Stimulated activated CD4-positive, alpha-beta T cell treated with anti-CD3 and anti-CD28 coated beads, TNF-alpha, amount 100 ng/mL, for 4 hours (primary cell): ENCODE measurements at places on chromosomes 7 and 10.

DNA sequence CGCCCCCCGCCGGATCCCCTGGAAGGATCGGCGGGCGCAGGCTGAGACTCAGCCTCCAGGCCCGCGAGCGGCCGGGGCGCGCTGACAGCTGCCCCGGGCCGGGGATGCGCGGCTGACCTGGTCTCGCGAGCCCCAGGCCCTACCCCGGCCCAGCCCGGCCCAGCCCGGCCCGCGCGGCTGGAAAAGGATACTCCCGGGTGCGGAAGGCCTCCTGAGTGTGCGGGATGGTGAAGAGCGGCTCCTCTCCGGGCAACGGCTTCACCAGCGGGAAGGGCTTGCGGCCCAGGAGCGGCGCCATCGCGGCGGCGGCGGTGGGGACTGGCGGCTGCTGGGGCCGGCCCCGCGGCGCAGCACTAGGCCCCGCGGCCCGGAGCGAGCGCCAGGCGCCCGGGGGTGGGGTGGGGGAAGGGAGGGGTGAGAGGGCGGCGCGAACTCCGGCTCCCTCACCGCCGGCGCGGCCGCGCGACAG is 423 bp downstream of the BAZ1B start:
- no peak for DNase-seq

DNA sequence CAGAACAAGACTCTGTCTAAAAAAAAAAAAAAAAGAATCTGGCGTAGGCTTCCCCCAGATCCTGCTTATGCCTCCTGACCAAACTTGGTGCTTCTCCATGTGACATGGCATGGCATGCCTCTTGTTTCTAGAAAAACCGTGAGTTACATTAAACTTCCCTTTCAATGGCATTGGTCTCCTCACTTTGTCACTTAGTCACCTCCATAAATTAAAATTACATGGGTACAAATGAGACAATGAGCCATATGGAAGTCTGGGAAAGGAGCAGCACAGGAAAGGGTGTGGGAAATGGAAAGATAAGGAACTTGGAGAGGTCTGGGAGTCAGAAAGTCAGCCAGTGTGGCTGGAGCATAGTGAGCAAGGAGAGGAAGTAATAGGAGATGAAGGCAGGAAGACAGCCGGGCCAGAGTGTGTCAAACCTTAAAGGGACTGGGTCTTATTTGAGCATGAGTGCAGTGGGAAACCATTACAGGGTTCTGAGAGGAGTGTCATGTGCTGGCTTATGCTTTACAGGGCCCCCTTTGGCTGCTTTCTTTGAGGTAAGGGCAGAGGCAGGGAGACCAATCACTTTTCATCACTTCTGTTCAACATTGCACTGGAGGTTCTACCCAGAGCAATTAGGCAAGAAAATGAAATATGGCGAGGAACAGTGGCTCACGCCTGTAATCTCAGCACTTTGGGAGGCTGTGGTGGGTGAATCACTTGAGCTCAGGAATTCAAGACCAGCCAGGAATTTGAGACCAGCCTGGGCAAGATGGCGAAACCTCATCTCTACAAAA is 21.3 kb upstream of the ZMIZ2 start:
- DNase-seq: no peak

DNA sequence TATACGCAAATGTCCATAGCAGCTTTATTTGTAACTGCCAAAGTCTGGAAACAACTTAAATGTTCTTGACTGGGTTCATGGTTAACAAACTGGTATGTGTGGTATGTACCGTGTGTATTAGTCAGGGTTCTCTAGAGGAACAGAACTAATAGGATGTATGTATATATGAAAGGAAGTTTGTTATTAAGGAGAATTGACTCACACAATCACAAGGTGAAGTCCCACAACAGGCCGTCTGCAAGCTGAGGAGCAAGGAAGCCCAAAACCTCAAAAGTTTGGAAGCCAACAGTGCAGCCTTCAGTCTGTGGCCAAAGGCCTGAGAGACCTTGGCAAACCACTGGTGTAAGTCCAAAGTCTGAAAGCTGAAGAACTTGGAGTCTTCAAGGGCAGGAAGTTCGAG is 66.8 kb downstream of the TMEM168 start:
- no peak for DNase-seq

- no peak for DNase-seq
These were observed 19.8 kb downstream of the ELMO1 start for GRCh38 chr7:37428681-37429434.

- DNase-seq: no peak
These were observed 118.3 kb downstream of the ARID5B start for GRCh38 chr10:62019685-62020359.

DNA sequence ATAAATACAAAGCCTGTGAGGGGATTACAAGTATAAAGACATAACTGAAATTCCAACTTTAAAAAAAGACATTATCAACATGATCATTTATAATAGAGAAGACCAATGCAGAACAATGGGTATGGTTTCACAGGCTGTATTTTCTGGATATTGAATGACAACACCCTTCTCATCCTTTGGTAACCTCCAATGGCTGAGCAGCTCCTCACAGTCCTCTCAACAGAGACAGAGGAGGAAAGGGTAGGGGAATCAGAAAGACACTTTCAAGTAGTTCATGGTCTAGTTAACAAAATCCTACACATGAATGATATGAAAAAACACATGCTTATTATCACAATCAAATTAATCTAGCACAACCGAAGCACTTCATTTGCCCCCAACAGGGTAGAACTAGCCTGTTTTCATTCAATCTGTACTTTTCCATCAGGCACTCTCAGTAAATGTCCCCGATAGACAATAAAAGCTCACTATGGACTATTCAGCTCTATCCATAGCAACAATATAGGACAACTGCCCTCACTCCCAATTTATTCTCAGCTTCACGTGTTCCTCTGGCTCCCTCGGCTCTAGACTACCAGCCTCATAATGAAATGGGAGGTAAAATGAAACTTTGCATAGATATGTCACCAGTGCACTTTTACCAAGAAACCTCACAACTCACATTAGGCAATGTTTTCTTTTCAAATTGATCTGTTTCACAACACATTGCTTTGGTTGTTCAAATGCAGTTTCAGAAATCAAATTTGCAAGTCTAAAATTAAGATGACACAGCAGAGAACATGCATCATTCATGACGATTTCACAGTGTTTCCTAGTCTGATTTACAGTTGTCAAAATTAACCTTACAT is 211.4 kb downstream of the THSD7A start:
- DNase-seq: no peak

DNA sequence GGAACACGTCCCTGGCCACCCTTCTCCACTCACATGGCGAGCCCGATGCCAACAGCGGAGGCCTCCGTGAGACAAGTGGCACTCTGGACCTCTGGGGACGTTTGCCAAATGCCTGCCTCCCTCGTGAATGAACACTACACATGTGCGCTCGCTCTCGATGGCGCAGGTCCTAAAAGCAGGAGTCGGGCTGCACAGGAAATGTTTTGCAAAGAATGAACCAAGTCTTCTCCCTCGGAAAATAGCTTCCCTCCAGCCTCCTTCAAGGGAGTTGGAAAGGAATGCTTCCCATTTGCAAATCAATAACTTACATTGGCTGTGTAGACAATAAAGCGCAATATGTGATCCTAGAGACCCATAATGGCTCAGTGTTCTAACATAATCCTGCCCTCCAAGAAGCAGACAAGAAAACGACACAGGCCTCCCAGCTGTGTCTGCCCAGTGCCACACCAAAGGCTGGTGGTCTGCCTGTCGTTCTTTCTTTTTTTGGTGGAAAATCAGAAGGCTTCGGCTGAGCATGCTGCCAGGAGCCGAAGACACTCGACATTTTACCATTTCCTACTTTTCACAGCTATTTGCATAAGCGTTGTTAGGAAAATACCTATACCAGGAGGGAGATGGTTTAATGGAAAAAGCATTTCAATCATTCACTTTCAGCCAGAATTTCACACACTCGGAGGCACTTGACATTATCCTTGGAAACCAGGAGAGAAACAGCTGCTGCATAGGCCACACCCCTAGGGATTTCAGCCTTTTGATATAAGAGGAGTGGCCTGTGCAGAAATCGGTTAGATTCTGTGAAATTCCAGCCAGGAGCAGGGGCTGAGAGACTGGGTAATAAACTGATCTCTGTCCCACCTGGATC is 38.4 kb downstream of the ATXN7L1 start:
- no peak for DNase-seq

- DNase-seq: no peak
These were observed 151.3 kb upstream of the NPVF start for GRCh38 chr7:25379351-25380300.

- DNase-seq: no peak
These were observed 91.6 kb downstream of the MYOF start for GRCh38 chr10:93390306-93391090.

- DNase-seq: no peak
These were observed 2.0 kb downstream of the ST7 start for GRCh38 chr7:116955340-116955739.

- DNase-seq: no peak
These were observed 441.9 kb upstream of the NPVF start for GRCh38 chr7:25669961-25670841.

GRCh38 chr10:133156674-133157579 is 3.1 kb upstream of the KNDC1 start:
- DNase-seq: no peak

GRCh38 chr10:88730864-88731263 is 24.8 kb downstream of the LIPK start:
- DNase-seq: no peak

- DNase-seq: no peak
These were observed 436.8 kb upstream of the FOXK1 start for GRCh38 chr7:4245135-4245865.

DNA sequence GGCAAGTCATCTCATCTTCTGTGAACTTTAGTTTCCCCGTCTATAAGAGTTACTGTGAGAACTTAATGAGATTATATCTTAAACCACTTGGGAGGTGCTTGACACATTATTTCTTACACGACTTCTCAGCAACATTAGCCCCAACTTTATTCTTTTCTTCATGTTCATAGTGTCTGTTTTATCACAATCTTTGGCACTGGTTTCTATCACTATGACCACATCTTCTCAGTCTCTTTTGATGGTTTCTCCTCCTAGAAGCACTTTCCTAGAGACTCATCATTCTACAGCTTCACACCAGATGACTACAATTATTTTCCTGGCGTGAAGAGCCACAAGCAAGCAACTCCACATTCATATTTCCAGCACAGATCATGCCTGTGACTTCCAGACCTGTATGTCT is 26.5 kb upstream of the BET1 start:
- DNase-seq: no peak

- no peak for DNase-seq
These were observed 205.2 kb downstream of the SFMBT2 start for GRCh38 chr10:7205656-7206055.

GRCh38 chr7:130298544-130299326 is 5.8 kb downstream of the CPA4 start:
- DNase-seq: no peak

DNA sequence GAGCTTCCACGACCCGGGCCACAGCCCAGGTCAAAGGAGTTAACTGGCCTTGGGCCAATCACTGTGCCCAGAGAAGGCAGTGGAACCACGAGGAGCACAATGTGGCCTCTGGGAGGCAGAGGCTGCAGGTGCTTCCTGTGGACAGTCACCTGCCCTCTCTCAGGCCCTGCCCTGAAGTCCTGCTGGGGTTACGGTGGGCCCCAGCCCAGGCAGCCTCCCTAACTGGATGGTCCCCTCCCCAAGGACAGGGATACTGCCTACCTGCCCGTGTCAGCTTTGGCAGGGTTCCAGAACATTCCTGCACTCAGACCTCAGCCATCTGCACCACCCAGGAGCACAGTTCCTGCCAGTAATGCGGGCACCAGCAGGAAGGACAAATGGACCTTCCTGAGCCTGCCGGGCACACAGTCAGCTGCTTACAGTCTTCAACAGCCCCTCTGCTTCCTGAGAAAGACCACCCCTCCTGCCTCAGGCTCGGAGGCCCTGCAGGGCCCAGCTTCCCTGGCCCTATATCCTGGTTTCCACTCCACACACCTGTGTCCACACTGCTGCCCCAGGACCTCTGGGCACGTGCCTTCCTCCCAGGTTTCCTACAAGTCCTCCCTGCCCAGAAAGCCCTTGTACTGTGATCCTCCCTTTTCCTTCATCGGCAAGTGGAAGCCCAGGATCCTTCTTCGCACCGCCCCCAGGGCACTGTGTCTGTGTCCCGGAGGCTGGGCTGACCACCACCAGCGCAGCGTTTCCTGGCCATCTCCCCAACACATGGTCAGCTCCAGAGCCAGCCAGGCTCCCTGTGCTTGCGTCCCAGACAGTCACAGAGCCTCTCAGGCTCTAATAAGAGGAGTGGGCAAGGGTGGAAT is 23.3 kb downstream of the WDR86 start:
- no peak for DNase-seq

- DNase-seq: no peak
These were observed 139.8 kb upstream of the TNS3 start for GRCh38 chr7:47721670-47722069.

GRCh38 chr7:129188372-129188891 is at the start of gene SMO:
SMO (plus strand) TSS chr7:129188633; CDS start chr7:129189152, 519 bp downstream.
- DNase-seq: peak; percentile 9

- DNase-seq: no peak
These were observed 230.1 kb upstream of the SEMA3E start for GRCh38 chr7:83879063-83879462.

DNA sequence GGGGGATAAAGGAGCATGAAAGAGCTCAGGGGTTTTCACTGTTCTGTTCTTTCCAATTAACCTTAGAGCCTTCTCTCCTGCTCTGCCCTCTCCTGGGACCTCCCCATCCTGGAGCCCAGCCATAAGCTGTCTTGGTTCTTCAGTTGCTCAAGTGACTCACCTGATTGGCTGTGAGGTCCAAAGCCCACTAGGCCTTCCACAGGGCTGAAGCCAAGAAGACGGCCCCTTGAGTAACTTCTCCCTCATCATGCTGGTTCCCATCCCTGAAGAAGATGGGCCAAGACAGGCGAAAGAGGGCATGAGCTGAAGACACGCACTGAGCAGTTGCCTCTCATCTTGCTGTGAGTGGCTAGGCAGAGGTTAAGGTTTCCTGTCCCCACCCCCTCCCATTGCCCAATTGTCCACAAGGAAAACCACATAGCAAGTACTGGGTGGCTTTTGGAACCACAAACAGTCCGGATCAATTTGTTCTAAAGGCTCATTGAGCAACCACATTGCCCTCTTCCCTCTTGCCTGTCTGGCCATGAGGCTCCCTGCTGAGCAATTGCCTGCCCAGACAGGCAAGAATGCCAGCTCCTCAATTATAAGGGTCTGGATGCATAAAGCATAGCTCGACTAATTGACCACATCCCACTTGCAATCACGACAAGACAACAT is 43.9 kb upstream of the GPAM start:
- DNase-seq: no peak

- no peak for DNase-seq
These were observed 153.7 kb downstream of the TFPI2 start for GRCh38 chr7:93736668-93737369.
